ENCODE measurements at places on chromosomes 1 and 21. TPM values are rescaled to one million over a fixed set of nuclear protein-coding genes. Genes with fewer than 3 reads are reported as not detected.

- no peak for DNase-seq
These were observed 53.9 kb upstream of the LBR start for GRCh38 chr1:225481738-225482137.

- no peak for DNase-seq
These were observed 1.9 kb downstream of the ELAVL4 start for GRCh38 chr1:50110656-50111055.

DNA sequence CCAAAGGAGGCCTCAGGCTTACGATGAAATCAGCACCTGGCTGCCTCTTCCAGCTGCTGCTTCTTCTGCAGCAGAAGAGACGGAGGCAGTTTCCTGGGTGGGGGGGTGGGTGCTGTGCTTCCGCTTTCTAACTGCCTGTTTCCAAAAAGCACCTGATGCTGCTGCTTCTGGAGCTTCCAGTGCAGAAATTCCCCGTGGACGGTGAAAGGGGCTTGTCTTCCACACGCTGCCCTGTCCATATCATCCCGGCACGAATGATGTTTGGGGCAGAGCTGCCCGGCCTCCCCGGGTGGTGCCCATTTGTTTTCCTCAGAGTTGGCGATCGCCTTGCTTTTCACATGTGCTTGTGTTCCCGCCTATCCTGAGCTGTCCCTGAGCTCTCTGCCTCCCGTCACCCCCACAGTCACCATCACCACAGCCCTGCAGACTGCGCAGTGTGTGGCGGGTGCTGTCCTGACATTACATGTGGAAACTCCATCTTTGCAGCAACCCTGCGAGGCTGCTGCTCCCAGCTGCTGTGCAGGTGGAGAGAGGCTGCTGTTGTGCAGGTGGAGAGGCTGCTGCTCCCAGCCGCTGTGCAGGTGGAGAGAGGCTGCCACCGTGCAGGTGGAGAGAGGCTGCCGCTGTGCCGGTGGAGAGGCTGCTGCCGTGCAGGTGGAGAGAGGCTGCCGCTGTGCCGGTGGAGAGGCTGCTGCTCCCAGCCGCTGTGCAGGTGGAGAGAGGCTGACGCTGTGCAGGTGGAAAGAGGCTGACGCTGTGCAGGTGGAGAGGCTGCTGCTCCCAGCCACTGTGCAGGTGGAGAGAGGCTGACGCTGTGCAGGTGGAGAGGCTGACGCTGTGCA, 1.8 kb downstream of the TTLL10 start:
- DNase-seq: no peak

SYCP1 gene
- polyA plus RNA-seq: not detected

RBP7 gene
- not detected for polyA plus RNA-seq
